ENCODE measurements at places on chromosomes 4 and X.

GRCh38 chrX:53065104-53065503 is 16.5 kb downstream of the GPR173 start:
- ATAC-seq = no peak

- peak; percentile 59 for ATAC-seq
Observed at GRCh38 chr4:42637867-42638266, 19.0 kb downstream of the ATP8A1 start.

DNA sequence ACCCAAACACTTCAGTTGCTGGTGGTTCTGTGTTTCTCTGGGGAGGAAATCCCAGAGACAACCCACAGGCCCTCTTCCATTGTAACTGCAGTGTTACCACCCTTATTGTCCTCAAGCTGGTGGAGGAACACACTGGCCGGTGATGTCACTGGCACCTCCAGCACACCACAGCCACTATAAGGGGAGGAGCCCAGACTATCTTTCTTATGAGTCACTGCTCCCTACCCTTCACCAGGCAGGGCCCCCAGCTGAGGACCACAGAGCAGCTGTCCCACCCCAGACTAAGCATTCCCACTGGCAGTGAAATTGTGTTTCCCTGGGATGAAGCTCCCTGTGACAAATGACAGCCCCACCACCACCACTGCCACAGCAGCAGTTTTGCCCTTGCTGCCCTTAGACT is 171.8 kb upstream of the FGF16 start:
- ATAC-seq = no peak

GRCh38 chr4:82715731-82716617 is 82.6 kb downstream of the SCD5 start:
- ATAC-seq = no peak

DNA sequence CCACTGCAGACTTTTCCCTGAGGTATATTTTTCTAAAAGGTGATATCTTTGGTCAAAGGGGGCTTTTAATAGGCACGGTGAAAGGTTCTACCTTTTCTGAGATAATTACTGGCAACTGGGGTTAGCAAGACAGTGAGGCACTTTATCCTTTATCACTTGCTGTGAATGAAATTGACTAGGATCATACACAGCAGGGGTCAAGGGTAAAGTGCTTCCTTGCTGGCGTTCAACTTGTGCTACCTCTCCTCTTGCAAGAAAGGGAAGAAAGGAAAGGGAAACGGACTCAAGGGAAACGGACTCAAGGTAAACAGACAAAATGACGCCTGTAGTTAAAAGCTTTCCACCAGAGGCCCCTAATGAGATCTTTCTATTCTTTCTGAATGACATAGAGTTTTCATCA is 78.6 kb upstream of the RAPGEF2 start:
- no peak for ATAC-seq

- ATAC-seq = no peak
Observed at GRCh38 chrX:150704030-150704613, 10.9 kb downstream of the MTMR1 start.

GRCh38 chr4:4637710-4638109 is 95.9 kb upstream of the STX18 start:
- ATAC-seq = no peak

DNA sequence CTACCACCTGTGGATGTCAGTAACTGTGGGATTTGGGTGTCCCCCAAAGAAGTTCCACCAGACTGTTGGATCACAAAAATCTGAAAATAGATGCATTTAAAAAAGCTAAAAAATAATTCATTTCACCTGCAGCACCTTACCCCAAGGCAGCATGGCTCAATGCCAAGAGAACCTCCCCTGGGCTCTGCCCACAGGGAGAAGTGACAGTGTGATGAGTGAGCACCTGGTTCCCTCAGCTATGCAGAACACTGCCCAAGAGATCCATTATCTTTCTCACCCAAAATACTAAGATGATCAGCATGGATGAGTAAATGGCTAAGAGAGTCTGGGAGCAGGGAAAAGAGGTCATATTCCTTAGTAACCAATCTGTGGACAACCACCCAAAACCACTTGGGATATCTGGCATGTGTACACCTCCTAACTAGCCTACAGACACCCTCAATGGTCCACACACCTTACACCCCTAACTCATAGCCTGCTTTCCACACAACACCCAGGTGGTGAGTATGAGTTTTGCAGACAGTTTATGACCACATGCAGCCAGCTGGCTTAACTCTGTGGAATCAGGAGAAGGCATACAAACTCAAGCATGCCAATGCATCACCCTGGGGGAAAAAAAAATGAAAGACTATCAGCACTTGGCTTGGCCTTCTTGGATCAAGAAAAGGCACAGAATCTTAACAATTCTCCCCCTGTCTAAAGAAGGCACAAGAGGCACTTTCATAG is 416.5 kb upstream of the SMIM31 start:
- no peak for ATAC-seq

DNA sequence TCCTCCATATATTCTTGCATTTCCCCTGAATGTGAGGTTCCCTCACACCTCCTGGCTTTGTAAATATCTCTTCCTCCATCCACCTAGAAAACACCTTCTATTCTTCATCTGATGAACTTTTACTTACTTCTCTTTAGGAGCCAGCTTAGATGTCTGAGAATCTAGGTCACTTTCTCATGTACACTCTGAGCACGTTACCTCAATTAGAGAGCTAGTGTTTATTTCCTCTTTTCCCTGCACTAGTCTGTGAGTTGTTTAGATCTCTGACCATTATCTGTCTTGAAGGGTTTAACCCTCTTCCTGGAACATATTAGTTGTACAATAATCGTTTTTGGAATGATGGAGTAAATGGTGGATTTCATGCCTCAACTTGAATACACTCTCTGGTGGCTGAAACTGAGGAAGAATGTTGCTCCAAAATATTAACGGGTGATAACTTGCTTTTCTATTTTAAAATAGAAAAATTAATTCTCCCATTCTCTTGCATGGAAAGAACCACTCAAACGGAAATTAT is 8.5 kb upstream of the NEIL3 start:
- ATAC-seq = no peak

GRCh38 chr4:142353149-142353738 is 492.9 kb downstream of the INPP4B start:
- no peak for ATAC-seq

GRCh38 chrX:138759217-138759943 is 47.9 kb upstream of the FGF13 start:
- ATAC-seq = no peak

- no peak for ATAC-seq
Observed at GRCh38 chrX:103878466-103879122, 46.5 kb upstream of the RAB9B start.

DNA sequence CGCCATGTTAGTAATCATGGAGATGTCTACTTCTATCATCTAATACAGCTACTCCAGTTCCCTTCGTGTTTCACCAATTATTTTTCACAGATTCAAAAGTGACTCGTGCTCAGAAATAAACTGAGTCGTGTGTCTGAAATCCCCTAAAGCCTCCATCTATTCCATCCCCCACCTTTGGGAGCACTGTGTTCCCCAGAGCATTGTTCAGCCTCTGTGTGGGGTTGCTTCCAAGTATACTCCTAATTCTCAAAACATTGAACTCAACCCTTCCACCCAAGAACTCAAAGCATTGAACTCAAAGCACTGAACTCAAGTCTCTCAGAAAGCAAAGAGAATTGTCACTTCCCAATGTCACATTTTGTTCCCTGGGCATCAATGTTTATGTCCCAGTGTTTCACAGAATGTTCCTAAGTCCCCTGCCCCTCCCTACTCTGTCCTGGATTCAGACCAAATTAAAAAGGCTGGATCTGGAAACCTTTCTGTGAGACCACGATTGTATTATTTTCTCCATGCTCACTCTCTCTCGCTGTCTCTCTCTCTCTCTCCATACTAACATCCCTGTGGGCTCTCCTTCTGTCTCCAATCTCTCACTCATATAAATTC is 138.5 kb upstream of the QRFPR start:
- ATAC-seq = no peak

DNA sequence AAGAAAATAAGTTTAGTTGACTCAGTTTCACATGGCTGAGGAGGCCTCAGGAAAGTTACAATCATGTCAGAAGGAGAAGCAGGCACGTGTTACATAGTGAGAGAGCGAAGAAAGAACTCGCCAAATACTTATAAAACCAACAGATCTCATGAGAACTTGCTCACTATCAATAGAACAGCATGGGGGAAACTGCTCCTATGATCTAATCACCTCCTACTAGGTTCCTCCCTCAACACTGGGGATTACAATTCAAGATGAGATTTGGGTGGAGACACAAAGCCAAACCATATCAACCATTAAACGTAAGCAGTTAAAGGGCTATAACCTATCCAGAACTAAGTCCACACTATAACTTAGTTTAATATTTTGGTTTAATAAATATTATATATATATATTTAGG is 113.8 kb upstream of the ADGRL3 start:
- ATAC-seq = no peak

- ATAC-seq = no peak
Observed at GRCh38 chr4:156475322-156475721, 496.3 kb downstream of the PDGFC start.

DNA sequence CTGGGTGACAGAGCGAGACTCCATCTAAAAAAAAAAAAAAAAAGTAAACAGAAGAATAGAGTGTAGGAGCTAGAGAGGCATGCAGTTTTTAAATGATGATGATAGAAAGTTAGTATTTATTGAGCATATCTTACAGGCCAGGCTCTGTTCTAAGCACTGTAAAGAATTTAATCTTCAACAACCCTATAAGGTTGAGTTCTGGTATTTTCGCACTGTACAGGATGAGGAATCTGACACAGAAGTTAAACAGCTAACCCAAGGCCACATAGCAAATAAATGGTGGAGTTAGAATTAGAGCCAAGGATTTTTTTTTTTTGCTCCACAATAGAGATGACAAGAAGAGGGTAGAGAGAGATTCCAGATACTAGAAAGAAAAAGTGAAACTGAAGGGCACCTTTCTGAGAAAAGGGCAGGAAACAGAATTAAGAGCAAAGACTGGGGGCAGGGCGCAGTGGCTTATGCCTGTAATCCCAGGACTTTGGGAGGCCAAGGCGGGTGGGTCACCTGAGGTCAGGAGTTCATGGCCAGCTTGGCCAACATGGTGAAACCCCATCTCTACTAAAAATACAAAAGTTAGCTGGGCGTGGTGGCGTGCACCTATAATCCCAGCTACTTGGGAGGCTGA is 56.1 kb downstream of the KLHL5 start:
- ATAC-seq = no peak

DNA sequence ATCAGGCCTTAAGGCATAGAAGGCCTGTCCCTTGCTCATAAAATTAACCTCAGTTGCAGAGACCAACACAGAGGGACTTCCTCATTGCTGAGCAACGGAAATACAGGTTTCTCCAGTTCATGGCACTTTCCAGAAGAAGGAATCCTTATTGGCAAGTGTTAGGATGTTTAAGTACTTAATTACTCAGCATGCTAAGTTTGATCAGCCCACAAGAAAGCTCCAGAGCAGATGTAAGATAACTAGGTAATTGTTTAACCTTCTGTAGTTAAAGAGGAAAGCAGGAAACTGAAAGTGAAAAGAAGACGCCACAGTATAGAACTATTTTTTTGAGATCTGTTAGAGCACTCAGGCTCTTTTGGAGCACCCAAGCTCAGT is 33.5 kb downstream of the SMS start:
- ATAC-seq = no peak

- no peak for ATAC-seq
Observed at GRCh38 chr4:106186201-106186600, 129.8 kb downstream of the TBCK start.

DNA sequence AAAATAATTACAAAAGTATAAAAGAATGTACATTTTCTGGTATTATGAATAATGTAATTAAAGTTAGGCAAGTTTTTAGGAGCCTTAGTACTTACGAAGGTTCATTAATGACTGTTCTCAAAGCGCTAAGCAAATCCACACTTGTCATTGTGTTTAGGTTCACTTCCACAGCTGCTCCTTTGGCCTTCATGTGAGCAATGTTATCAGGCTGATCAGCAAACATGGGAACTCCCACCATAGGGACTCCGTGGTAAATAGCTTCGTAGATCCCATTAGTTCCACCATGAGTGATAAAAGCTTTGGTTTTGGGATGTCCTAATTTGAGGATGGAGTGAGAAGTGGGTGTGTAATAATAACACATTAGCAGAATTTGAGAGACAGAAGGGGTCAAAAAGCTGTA is 45.1 kb downstream of the UGT2A2 start:
- no peak for ATAC-seq

DNA sequence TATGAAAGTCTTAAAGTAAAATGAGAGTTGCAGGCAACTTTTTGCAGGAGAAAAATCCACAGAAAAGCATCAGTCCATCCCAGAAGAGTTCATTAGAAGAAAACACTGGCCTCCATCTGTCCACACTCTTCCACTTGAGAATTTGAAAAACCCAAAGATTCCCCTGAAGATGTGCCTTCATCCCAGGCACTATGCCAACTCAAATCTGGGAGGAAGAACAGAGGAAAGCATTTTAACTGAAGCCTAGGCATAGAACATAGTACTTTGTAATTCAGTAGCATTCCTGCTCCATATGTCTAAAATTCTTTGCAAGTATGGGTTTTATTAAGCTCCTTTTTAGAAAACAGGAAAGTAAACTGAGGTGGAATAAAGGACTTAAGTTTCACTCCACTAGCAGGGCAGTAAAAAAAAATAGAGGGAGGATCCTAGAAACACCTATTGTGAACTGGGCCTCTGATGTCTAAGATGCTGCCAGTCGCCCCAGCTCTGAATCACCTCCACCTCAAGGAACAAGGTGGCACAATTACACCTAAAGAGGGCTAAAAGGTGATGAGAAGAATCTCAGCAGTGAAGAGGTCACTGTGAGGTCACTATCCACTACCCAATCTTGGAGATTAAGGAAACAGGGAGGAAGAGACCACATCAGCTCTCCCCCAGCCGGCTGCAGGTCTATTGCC is 141.9 kb upstream of the FAM241A start:
- ATAC-seq = no peak

- ATAC-seq = no peak
Observed at GRCh38 chrX:14798805-14799397, 74.0 kb downstream of the FANCB start.

- no peak for ATAC-seq
Observed at GRCh38 chrX:39502486-39502885, 595.3 kb downstream of the BCOR start.

- ATAC-seq = no peak
Observed at GRCh38 chr4:6751611-6752485, 30.7 kb upstream of the KIAA0232 start.

GRCh38 chrX:72018277-72019112 is 107.8 kb downstream of the NHSL2 start:
- ATAC-seq = peak; percentile 87

DNA sequence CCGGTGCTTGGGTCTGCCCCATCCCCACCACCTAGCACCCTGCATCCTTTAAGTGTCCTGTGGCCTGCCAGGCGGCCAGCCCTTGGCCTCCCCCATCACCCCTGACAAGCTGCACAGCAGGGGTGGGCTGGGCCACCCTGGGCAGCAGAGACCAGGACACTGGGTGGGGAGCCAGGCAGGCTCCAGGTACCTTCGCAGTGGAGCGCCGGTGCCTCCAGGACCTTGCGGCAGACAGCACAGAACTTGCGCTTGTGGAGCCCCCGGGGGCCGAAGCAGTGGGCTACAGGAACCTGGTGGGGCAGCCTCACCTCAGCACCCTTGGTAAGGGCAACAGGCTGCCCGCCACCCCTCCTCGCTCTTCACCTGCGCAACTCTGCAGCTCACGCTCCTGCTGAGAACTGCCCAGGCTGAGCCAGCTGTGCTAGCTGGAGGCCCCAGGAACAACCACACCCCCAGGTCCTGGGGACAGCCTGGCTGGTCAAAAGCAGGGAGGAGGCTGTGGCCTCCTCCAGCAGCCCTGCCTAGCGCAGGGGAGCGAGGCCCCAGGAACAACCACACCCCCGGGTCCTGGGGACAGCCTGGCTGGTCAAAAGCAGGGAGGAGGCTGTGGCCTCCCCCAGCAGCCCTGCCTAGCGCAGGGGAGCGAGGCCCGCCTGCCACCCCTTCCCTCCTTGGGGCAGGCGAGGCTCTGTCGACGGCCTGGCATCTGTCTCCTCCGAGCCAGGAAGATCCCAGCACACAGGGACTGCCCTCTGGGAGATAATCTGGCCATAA is 4.6 kb downstream of the DGKQ start:
- no peak for ATAC-seq
